ENCODE measurements at places on chromosomes 7 and 10.

DNA sequence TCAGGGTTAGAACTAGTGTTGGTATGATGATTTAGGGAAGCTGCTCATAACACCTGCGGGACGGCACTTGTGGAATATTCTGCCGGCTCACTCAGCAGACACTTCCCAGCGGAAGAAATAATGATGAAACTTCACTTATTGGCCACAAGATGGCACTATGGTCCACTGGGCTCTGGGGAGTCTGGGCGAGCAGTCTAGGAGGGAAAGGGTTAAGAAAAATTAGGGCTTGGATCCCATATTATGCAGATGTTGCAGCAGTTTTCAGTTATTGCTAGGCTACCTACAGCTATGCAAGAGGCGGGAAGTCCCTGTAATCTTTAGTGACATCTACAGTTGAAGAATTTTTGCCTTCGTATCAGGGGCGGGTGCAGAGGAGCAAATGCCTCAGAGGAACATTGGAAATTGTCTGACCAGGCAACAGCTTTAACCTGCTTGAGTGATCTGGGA, 238.7 kb upstream of the PRSS58 start:
- peak; percentile 25 for DNase-seq

DNA sequence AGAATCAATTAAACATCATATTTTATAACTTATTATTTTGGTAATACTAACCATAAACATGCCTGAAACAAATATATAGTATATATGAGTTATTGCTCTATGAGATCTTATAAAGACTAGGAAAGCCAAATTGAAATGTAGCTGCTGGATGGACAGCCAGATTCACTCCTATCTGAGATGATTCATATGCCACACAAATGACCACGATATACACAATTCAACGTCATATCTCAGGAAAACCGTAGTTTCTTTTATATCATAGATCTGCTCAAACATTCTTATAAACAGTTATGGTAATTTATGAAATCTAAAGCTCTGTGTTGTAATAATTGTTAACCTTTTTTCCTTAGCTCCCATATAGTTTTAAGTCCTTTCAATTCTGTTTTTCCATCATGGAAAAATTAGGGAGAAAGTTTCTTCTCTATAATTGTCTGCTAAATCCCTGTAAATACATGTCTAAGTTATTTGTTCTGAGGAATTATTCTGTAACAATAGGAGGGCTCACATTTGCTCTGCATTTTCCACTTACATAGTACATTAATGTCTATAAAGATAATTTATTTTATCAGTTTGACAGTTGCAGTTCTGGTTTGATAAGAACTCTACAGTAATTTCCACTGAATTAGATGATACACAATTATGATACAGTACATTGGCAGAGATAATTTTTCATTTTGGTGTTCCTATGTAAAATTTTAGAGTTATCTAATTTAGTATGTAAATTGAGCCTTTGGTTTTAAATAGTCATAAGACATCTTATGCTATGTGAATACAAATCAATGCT, 42.7 kb downstream of the GNAT3 start:
- peak; percentile 19 for DNase-seq

DNA sequence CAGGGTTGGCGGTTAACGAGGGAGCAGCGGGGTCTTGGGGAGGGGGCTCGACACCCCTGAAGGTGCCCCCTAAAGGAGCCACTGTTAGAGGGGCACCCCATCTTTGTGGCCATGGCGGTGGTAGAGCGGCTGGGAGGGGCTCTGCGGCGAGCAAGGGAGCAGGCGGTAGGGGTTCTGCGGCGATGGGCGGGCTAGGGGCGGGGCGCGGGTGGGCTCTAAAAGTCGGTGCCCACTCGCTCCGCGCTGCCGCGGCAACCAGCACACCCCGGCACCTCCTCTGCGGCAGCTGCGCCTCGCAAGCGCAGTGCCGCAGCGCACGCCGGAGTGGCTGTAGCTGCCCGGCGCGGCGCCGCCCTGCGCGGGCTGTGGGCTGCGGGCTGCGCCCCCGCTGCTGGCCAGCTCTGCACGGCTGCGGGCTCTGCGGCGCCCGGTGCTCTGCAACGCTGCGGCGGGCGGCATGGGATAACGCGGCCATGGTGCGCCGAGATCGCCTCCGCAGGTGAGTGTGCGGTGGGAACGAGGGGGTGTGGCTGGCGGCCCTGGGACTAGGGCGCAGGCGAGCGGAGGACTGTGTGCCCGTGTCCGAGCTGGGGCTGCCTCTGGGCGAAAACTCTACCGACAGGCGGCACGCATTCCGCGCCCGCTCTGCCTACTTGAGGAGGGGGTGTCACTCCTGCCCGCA, at the start of gene MEST:
TSS of gene MEST (plus strand) at position 245 of the 682 bp plus-strand sequence. CDS start at position 474, 229 bp downstream.
- no peak for DNase-seq

DNA sequence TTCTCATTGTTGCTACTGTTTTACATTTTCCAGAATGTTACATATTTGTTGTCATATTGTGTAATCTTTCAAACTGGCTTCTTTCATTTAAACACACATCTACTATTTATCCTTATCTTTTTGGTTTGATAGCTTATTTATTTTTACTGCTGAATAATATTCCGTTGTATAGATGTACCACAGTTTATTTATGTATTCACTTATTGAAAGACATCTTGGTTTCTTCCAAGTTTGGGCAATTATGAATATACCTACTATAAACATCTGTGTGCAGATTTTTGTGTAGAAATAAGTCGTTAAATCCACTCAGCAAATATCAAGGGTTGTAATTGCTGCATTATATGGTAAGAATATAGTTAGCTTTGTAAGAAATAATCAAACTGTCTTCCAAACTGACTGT, 669.2 kb downstream of the TNS3 start:
- no peak for DNase-seq

- DNase-seq, result no peak
These were observed 1.1 kb upstream of the SEMA4G start for GRCh38 chr10:100968062-100968736.

GRCh38 chr10:64037071-64037661, 516.0 kb downstream of the REEP3 start:
- no peak for DNase-seq

GRCh38 chr10:7933262-7933661, 115.0 kb downstream of the TAF3 start:
- DNase-seq, result no peak

- peak; percentile 83 for DNase-seq
These were observed 417.1 kb downstream of the SUGCT start for GRCh38 chr7:40551685-40552576.

DNA sequence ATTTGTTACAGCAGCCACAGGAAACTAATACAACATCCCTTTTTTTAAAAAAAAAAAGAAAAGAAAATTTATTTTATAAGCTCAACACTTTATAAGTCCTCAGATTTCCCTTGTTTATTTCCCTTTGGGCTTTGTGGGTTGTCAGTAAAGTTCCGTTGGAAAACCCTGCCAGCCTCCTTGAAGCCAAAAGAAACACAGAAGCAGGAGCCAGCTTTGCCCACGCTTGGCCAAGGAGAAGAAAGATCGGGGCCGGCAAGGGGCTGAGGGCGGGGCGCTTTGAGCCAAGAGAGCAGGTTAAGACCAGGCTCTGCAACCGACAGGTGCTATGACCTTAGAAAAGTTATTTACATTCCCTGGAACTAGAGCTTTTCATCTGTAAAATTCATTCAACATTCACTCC, 72.7 kb downstream of the RGS10 start:
- DNase-seq, result no peak

DNA sequence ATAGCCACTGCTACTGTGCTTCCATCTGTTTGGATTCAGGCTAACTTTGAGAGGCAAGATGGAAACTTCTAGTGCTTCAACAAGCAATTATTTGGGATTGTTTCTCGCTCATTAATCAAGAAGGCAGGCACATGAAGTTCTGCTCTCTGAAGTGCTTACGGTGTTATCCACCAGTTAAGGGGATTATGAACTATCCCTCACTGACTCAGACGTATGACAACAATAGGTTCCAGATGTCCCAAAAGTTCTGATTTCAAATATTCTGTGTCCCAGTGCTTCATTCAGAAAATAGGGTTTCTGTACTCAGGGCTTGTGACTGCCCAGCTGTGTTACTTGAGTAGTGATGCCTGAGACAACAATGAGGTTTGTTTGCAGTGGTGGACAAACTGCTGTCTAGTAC, 81.0 kb downstream of the HACD1 start:
- DNase-seq, result no peak

DNA sequence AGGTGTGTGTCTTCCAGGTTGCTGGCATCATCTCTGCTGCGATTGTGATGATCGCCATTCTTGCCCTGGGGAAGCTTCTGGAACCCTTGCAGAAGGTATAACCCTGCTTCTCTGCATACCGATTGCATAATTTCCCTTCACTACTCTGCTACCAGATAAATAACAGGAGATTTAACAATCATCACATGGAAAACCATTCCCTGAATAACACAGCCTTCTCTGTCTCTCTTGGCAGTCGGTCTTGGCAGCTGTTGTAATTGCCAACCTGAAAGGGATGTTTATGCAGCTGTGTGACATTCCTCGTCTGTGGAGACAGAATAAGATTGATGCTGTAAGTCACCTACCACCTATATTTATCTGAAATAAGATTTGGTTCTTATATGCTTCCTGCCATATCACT, 33.8 kb downstream of the SLC26A4 start:
- DNase-seq, result no peak

DNA sequence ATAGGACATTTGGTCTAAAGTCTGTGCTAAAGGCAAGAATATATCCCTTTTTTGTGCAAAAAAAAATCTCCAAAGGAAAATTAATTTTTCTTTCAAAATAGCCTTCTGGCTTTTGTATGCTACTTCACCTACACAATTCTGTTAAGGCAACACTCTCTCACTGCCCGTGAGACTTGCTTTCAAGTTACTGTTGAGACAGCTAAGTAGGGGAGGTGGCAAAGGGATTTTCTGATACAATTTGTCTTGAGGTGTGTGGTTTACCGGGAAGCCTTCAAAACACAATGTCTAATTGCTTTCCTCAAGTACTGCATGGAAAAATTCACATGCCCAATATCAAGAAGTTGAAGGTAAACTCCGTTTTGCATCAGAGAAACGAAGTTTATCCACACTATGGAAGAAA, 50.8 kb upstream of the RSU1 start:
- DNase-seq, result no peak

- DNase-seq, result no peak
These were observed 7.7 kb upstream of the HTR5A start for GRCh38 chr7:155062411-155062810.

DNA sequence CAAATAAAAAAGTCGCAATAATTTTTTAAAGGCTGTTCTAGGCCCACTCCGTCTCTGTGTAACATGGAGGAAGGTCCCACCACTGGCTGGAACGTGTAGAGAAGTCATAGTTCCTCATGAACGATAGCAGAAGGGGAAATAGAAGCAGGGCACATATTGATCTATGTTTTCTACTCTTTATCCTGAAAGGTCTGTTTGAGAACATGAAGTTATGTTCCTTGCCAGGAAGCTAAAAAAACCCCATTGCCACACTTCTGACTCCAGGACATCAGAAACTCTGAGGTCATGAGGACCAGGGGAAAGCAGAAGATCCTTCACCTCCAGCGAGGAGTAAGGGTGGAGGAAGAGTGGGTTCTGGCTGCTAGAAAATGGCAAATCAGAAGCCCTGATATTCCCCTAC, 10.8 kb downstream of the ANKRD22 start:
- DNase-seq, result no peak

GRCh38 chr7:128778946-128779345, 3.4 kb upstream of the OPN1SW start:
- DNase-seq, result no peak

DNA sequence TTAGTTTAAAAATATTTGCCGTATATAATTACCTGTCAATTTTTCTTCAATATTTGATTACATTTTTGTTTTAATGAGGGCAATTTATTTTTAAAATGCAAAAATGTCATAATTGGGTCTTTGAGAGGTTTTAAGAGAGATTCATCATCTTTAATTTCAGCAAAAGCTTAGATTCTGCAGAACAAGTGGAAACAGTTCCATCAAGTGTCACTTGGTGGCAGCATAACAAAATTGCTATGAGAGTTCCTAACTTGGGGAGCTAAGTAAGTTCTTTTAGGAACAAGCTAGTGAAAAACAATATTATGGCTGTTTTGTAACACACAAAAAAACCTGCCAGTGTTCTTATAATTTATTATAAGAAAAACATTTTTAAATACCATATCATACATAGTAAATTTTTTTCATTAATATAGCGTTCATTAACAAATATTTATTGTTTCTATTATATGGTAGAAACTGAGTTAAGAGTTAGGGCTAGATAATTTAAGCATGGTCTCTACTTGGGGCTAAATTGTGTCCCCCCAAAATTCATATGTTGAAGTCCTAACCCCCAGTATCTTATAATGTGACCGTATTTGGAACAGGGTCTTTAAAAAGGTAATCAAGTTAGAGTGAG, 155.2 kb downstream of the MAGI2 start:
- peak; percentile 62 for DNase-seq

DNA sequence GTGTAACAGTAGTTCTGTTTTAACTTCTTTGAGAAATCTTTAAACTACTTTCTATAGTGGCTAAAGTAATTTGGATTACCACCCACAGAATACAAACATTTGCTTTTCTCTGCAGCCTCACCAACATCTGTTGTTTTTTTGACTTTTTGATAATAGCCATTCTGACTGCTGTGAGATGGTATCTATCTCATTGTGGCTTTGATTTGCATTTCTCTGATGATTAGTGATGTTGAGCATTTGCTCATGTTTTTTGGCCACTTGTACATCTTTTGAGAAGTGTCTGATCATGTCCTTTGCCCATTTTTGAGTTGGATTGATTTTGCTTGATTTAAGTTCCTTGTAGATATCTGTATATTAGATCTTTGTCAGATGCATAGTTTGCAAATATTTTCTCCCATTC, 66.7 kb downstream of the RNF133 start:
- no peak for DNase-seq

GRCh38 chr7:87982116-87982515, 48.1 kb downstream of the ADAM22 start:
- DNase-seq, result no peak

- no peak for DNase-seq
These were observed 210.2 kb upstream of the CTBP2 start for GRCh38 chr10:125370578-125370977.

DNA sequence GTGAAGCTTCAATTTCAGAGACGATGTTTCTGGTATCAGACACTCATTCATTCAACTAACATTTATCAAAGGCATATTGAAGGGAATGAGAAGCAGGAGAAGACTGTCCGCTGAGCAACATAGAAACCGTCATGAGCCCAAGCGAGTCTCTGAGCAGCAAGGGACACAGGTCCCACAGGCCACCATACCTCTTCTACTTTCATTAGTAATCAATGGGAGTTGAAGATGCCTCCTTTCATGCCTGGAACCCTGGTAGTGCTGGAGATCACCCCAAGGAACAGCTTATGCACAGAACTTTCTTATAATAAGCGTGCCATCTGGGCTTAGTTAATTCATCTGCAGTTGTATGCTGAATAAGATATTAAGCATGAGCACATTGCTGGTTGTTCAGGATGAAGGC, 1.2 kb downstream of the PAX4 start:
- DNase-seq, result no peak

GRCh38 chr10:11209830-11210181, 192.1 kb downstream of the CELF2 start:
- DNase-seq, result no peak

DNA sequence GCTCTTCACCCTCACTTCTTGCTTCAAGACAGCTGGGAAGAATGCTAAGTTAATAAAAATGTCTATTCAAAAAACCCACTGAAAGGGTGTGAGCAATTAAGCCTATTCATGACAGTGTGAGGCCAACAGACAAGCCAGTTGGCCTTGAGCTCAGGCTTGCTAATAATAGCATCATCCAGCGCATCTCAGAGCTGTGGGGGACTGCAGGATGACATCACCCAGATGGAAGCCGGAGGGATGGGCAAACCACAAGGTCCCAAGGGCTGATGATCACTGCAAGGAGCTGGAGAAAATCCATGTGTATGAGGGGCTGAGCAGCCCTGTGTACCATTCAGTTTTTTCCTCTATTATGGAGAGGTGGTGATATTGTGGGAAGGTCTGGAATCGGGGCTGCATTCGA, 770.4 kb downstream of the TNS3 start:
- peak; percentile 96 for DNase-seq

GRCh38 chr10:80064120-80064886, 14.2 kb upstream of the TMEM254 start:
- no peak for DNase-seq

Measured in A172 (cell line).